ENCODE measurements at places on chromosomes 5 and 9. TPM values are rescaled to one million over a fixed set of nuclear protein-coding genes. Genes with fewer than 3 reads are reported as not detected.

ADCY2 gene
- total RNA-seq: not detected

QRFP gene
- not detected for total RNA-seq

FBXW5 gene
- 93.0 TPM for total RNA-seq

- H3K4me3 ChIP-seq: no peak overlapping the region
- DNase-seq: no peak
- H3K4me1 ChIP-seq: peaks cover 29% of the 10 kb centered on the region
- no peak overlapping the region for H3K27ac ChIP-seq
These were observed 17.7 kb downstream of the ARHGEF37 start for GRCh38 chr5:149598966-149599365.

- no peaks in the 10 kb centered on the region for H3K36me3 ChIP-seq
- no peaks in the 10 kb centered on the region for H3K27me3 ChIP-seq
- no peak overlapping the region for H3K4me3 ChIP-seq
- no peak overlapping the region for H3K27ac ChIP-seq
- DNase-seq: no peak
These were observed 638.3 kb upstream of the DMAC1 start for GRCh38 chr9:8437876-8438275.

LEAP2 gene
- 0.78 TPM for total RNA-seq

GRXCR2 gene
- total RNA-seq: not detected

DNA sequence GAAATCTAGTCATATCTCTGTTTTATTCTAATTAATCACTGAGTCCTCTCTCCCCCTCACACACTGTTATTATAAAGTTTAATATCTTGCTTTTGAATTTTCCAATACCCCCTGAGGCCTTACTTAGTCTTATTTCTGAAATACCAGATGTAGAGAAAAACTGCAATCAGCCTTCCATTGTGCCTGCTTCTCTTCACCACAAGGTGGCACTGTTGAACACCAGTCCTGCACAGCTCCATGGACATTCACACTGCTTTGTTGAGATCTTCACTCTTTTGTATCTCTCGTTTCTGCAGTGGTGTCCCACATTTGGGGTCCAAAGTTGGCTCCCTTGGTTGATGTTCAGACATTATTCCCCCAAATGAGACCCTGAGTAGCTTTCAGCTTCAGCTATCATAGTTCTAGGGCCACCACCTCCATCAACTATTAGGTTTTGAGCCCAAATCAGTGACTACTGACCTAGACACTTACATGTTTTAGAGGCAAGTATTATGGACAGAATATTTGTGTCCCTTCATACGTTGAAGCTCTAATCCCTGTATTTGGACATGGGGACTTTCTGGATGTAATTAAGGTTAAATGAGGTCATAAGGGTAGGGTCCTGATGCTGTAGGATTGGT, 24.3 kb downstream of the BOD1 start:
- no peak for DNase-seq
- no peaks in the 10 kb centered on the region for H3K27me3 ChIP-seq
- H3K36me3 ChIP-seq: peaks cover 15% of the 10 kb centered on the region

DNA sequence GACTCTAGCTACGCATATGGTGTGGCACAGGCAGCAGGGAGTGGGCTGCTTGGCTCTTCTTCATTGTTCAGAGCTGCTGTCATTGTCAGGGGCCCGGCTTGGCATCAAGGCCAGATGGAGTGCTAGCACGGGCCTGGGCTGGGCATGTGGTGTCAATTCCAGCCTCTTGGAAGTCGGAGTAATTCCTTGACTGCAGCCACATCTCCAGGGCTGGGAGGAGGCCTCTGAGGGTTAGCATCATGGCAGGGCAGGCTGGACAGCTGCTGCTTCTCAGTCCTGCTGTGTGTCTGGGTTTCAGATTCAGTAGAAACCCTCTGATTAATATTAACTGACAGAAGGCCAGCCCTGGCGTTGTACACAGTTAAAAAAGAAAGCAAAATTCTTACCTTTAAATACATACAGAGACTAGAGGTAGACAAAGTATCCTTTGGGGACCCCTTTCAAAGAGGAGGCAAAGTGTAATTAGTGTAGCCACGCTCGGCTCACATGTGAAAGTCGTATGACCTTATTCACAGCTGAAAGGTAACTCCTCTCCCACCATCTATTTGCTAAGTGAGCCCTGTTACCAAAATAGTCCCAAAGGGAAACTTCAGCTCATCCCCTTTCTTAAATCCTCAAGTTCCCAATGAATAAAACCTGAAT, 126.4 kb downstream of the DOCK2 start:
- H3K4me1 ChIP-seq: peaks cover 31% of the 10 kb centered on the region
- peak overlapping the region; percentile 63 for H3K27ac ChIP-seq
- H3K36me3 ChIP-seq: peaks cover 4% of the 10 kb centered on the region
- DNase-seq: no peak
- H3K27me3 ChIP-seq: no peaks in the 10 kb centered on the region

DNA sequence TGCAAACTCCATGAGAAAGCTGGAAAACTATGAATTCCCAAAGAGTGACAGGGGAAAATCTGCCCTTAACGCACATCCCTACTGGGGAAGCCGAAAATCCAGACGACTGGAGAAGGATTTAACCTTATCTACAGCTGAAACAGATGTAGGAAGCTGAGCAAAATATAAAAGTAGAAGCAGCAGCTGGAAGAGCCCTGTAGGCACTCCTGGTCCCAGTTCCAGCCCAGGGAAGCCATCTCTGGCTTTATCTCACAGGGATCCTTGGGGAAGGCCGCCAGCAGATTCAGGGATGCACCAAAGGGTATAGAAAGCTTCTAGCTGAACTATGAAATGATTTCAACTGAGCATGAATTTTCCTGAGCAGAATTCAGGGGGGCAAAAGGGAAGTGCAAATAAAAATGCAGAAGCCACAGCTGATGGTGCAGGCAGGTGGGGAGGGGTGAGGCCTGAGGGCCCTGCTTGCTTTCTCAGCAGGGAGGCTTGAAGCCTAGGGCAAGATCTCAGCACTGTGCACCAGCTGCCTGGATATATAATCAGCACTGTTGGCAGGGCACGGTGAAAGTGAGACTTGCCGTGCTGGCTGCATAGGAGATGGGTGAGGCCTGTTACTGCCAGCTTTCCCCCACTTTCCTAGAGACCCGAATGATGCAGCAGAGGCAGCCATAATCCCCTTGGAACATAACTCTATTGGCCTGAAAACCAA, 2019.5 kb upstream of the NUDT12 start:
- DNase-seq: no peak
- no peak overlapping the region for H3K4me3 ChIP-seq
- H3K4me1 ChIP-seq: no peaks in the 10 kb centered on the region

DNA sequence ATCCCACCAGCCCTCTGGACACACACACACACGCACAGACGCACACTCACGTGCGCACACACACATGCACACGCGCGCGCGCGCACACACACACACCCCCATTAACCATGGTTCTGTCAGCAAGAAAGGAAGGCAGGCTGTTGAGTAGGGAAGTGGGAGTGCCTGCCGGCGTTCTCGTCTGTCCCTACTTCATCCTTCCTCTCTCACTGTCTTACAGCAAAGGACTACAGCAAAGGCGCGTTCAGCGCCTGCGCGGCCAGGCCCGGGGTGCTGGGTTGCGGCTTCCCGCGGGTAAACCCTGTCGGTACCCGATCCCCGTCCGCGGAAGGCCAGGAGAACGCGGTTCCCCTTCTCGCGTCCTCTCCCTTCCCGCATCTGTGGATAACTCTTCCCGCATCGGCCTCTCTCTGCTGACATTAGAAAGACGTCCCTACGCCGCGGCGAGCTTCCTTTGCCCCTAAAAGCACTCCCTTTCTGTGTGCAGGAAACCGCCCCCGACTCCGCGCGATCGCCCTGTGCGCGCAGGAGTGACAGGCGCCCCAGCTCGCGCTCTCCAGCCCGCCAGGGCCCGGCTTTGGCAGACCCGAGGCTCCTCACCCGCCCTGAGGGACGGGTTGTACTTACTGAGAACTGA, 219.2 kb downstream of the AGTPBP1 start:
- no peak for DNase-seq
- H3K4me1 ChIP-seq: peaks cover 9% of the 10 kb centered on the region
- H3K4me3 ChIP-seq: peak overlapping the region; percentile 83
- H3K27ac ChIP-seq: no peak overlapping the region

GTF3C4 gene
- 22.7 TPM for total RNA-seq

DNA sequence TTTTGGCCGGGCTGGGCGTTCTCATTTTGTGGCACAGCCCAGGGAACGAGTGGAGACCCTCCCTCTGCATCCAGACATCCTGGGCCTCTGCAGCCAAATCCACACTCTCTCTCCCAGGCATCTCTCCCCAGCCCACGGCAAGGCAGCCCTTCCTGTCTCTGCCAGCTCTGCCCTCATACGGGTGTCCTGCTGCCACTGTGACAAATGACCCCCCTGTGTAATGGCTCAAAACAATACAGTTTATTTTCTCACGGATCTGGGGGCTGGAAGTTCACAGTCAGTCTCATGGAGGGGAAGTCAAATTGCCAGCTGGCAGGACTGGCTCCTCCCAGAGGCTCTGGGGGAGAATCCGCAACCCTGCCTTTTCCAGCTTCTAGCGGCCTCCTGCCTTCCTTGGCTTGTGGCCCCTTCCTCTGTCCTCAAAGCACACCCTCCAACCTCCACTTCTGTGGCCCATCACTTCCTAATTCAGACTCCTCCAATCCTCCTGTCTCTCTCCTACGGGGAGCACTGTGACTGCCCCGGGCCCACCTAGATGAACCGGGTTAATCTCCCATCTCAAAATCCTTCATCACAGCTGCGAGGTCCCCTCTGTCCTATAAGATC, 70.2 kb upstream of the COL5A1 start:
- peaks cover 37% of the 10 kb centered on the region for H3K4me1 ChIP-seq
- H3K4me3 ChIP-seq: no peak overlapping the region
- DNase-seq: peak; percentile 77
- peaks cover 3% of the 10 kb centered on the region for H3K36me3 ChIP-seq
- H3K27me3 ChIP-seq: no peaks in the 10 kb centered on the region

DNA sequence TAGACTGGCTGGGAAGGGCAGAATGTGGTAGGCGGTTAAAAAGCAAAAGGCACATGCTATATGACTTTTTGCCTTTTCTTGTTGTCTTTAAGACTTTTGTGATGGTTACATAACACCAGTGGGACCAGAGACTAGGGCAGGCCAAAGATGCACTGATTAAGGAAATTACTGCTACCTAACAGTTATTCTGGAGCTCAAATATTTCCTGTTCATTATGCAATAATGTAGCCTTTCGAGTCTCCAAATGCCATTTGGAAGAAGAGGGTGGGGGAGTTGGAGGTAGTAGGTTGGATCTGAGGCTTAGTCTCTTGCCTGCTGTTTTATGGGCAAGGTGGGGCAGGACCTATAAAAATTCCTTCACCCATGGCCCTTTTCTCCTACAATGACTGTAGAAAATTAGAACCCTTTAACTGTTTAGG, 51.7 kb downstream of the SH3GL2 start:
- DNase-seq: no peak
- H3K36me3 ChIP-seq: no peaks in the 10 kb centered on the region
- H3K4me1 ChIP-seq: no peaks in the 10 kb centered on the region
- H3K27ac ChIP-seq: no peak overlapping the region
- peaks cover 4% of the 10 kb centered on the region for H3K27me3 ChIP-seq
- H3K4me3 ChIP-seq: no peak overlapping the region

- H3K4me3 ChIP-seq: peak within 1 kb of the TSS; percentile 51
- no peaks in the 10 kb centered on the region for H3K27me3 ChIP-seq
- DNase-seq: no peak
- H3K27ac ChIP-seq: peak within 1 kb of the TSS; percentile 76
- H3K4me1 ChIP-seq: peaks cover 29% of the 10 kb centered on the region
- peaks cover 19% of the 10 kb centered on the region for H3K36me3 ChIP-seq
These were observed at the start of gene PTPDC1 for GRCh38 chr9:94084314-94084713. Gene PTPDC1 (plus strand): TSS chr9:94084464. CDS start chr9:94084531, 67 bp downstream.

FANCG gene
- 22.7 TPM for total RNA-seq

COL23A1 gene
- total RNA-seq: not detected

ACTBL2 gene
- total RNA-seq: not detected

DNA sequence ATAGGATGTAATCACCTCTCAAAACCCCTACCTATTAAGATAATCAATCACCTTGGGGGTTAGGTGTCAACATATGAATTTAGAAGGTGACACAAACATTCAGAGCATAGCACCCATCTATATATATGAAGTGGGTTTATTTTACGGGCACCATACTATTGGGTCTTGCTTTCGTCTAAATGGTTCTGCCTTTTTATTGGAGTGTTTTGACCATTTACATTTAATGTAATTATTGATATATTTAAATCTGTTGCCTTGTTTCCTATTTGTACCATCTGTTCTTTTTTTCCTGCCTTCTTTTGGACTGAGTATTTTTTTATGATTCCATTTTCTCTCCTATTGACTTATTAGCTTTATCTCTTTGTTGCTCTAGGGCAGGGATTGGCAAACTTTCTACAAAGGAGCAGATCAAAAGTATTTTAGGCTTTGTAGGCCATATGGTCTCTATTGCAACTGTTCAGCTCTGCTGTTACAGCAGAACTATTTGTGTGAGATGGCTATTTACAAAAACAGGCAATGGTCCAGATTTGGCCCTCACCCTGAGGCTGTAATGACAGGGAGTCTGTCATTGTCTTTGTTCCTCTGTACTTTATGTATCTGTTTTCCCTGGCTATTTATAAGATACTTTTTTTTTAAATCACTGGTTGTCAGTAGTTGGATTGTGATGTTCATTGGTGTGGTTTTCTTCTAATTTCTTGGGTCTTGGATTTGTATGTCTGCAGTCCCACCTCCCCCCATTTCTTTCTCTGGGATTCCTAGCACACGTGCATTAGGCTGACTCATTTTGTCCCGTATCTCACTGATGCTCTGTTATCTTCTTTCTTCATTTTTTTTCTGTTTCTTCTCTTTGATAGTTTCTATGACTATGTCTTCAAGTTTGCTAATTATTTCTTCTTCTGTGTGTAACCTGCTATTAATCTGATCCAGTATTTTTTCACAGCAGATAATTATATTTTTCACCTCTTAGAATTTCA, 127.1 kb downstream of the DAB2IP start:
- H3K4me1 ChIP-seq: peaks cover 21% of the 10 kb centered on the region
- peaks cover 60% of the 10 kb centered on the region for H3K36me3 ChIP-seq
- DNase-seq: no peak
- H3K4me3 ChIP-seq: no peak overlapping the region

- DNase-seq: no peak
- no peak overlapping the region for H3K27ac ChIP-seq
- no peak overlapping the region for H3K4me3 ChIP-seq
- no peaks in the 10 kb centered on the region for H3K36me3 ChIP-seq
These were observed 48.1 kb downstream of the SPATA31C2 start for GRCh38 chr9:88090151-88090581.

GRCh38 chr9:116204252-116204882, 50.8 kb downstream of the PAPPA start:
- peaks cover 88% of the 10 kb centered on the region for H3K4me1 ChIP-seq
- no peaks in the 10 kb centered on the region for H3K27me3 ChIP-seq
- peaks cover 71% of the 10 kb centered on the region for H3K36me3 ChIP-seq
- no peak overlapping the region for H3K4me3 ChIP-seq

GRCh38 chr9:129469188-129469987, 151.5 kb downstream of the C9orf50 start:
- H3K27ac ChIP-seq: peak overlapping the region; percentile 78
- no peaks in the 10 kb centered on the region for H3K36me3 ChIP-seq
- H3K27me3 ChIP-seq: no peaks in the 10 kb centered on the region
- H3K4me3 ChIP-seq: no peak overlapping the region
- peaks cover 81% of the 10 kb centered on the region for H3K4me1 ChIP-seq

DNA sequence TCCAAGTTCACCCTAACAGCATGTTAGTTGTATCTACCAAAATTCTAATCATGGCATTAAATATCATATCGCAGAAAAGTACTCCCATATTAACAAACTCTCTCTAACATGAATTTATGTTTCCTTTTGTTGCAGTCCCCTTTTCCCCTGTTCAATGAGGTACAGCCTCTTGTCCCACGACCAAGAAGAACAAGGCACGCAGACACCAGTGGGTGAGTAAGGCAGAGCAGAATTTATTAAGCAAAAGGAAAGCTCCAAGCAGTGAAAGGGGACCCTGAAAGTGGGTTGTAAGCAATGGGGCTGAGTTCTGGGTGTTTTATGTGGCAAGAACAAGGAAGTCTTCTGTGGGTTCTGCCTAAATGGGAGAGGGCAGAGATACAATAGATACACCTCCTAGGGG, 183.5 kb downstream of the LURAP1L start:
- H3K4me1 ChIP-seq: peaks cover 34% of the 10 kb centered on the region
- H3K4me3 ChIP-seq: no peak overlapping the region
- H3K27ac ChIP-seq: no peak overlapping the region
- no peaks in the 10 kb centered on the region for H3K27me3 ChIP-seq
- H3K36me3 ChIP-seq: peaks cover 4% of the 10 kb centered on the region
